ENCODE measurements at places on chromosomes 3 and 15. TPM values are rescaled to one million over a fixed set of nuclear protein-coding genes. Genes with fewer than 3 reads are reported as not detected.

The BRK1 gene
- 96.6 TPM for total RNA-seq

GRCh38 chr15:58771621-58772250 lies 634 bp downstream of the MINDY2 start:
- no peak for DNase-seq

- no peak for DNase-seq
Measured at GRCh38 chr3:74027121-74027520, 402.4 kb upstream of the PDZRN3 start.

DNA sequence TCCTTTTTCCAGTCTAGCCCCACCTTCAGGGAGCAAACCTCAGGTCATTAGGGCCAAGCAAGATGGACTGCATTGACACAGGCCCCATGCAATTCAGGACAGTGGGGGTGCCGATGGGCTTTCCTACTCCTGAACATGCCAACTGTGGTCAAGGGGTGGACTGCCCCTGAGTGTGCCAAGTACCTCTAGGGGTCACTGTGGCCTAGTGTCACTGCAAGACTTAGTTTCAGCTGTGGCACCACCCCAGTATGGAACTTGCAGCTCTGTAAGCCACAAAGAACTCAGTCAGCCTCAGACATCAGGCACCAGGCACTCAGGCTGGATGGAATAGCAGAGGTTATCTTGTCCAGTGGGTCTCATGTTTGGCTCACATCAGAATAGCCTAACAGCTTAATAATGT lies 32.3 kb downstream of the EXOG start:
- no peak for DNase-seq

DNA sequence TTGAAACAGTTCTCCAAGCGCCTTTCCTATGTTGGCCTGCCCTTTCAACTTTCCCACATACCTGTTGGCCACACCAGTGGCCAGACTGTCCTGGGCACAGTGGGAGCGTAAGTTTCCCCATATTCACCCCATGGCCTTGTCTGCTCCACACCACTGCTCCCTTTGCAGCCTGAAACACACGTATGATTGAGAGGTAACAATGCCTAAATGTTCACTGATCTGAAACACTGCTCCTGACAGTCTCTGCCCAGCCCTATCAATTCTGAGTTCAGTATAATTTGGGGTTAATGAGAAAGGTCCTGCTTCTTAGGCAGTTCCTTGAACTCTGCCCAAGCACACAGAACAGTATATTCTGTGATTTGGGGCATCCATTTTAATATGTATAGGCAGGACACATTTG lies 52.2 kb downstream of the ANXA2 start:
- no peak for DNase-seq

The LMAN1L gene
- 0.55 TPM for total RNA-seq

- no peak for DNase-seq
Measured at GRCh38 chr3:177828208-177828565, 630.9 kb upstream of the TBL1XR1 start.

The USP19 gene
- total RNA-seq: 75.9 TPM

DNA sequence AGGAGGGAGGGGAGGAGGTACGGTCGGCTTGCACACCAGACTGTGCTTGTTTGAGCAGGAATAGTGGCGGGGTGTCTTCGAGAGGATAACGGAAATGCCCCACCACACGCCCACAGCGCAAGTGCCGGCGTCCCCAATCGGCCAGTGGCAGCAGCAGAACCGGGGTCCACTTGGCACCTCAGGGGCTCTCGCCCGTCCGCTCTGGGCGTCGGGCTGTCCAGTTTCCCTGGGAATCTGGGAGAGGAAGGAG lies 53.7 kb downstream of the CCDC54 start:
- peak; percentile 7 for DNase-seq

DNA sequence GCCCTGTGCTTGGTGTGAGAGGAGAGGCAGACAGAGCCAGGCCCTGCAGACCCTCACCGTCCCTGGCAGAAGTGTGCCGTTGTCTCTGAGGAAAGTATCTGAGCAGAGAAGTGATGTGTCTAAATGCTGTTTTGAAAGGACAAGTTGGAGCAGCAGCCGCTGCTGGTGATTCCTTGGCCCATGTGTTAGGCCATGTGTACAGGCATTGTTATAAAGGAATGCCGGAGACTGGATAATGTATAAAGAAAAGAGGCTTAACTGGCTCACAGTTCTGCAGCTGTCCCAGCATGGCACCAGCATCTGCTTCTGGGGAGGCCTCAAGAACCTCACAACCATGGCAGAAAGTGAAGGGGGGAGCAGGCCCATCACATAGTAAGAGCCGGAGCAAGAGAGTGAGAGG lies 334.6 kb upstream of the ATP10A start:
- no peak for DNase-seq

The VIPR1 gene
- 4.7 TPM for total RNA-seq

DNA sequence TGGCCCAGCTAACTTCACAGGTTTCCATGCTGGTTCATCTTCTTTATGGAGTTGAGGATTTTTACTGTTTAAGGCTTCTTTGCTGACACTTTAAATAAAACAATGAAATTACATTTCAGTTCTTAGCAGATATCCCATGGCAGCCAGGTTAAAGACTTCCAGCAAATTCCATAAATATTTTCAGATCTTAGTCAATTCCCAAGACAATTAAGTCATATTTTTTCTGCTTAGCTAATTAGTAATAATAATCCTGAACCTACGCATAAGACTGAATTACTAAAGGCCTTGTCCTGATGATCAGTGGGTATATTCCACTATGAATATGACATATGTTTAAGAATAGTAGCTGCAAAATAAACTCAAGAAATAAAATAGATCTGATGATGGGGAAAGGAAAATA lies 83.3 kb downstream of the NR2E3 start:
- no peak for DNase-seq

The SCAANT1 gene
- total RNA-seq: not detected

GRCh38 chr3:56795829-56796185 lies 5.9 kb downstream of the ARHGEF3 start:
- DNase-seq: no peak
